ENCODE measurements at places on chromosomes 4 and X.

DNA sequence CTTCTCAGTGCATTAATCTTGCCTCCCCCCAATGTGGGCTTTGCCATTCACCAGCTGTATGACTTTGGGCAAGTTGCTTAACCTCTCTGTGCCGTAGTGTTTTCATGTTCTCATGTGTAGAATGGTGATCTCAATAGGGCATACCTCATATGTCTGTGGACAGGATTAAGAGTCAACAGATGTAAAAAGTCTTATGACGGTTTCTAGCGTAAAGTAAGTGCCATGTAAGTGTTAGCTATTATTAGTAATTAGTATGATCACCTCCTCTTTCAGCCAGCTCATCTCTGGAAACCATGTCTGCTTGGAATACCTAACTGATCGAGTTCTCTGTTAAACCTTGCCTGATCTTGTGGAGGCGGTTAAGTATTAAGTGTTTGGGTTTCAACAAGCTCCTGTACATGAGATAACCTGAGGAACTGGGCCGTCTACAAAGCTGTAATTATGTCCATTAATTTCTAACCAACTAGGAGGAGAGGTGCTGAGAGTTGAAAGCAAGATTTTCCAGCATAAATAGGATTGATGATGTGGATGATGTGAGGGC, 66.3 kb downstream of the TSC22D3 start:
- DNase-seq, result no peak

- DNase-seq, result no peak
Measured at GRCh38 chrX:123424546-123424945, 240.5 kb downstream of the GRIA3 start.

DNA sequence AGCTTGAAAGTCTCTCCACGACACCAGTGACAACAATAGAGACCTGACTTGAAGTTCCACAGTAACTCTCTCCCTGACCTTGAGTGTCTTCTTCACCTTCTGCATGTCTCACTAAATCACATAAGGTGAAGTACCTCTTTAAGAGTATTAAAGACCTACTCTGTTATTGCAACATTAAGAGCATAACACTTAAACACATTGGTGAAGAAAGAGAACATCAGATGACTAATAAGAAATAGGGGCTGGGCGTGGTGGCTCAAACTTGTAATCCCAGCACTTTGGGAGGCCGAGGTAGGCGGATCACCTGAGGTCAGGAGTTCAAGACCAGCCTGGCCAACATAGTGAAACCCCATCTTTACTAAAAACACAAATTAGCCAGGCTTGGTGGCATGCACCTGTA, 33.9 kb upstream of the MAPK10 start:
- no peak for DNase-seq

- DNase-seq, result no peak
Measured at GRCh38 chrX:9135901-9136510, 102.1 kb upstream of the FAM9B start.

DNA sequence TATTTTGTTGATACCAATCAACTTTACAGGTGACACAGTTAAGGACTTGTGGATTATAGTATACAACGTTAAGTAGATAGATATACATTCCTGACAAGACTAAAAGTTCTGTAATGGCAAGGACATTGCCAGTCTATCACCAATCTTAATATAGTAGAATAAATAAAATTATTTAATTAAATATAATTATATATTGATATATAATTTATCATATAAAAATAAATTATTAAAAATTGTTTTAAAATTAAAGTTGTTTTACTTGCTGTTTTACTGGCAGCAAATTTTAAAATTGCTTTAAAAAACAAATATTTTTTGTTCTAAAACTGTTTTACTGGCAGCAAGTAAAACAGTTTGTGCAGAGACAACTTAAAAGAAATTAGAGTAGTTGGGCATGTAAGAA, 18.7 kb downstream of the TNIP3 start:
- no peak for DNase-seq

DNA sequence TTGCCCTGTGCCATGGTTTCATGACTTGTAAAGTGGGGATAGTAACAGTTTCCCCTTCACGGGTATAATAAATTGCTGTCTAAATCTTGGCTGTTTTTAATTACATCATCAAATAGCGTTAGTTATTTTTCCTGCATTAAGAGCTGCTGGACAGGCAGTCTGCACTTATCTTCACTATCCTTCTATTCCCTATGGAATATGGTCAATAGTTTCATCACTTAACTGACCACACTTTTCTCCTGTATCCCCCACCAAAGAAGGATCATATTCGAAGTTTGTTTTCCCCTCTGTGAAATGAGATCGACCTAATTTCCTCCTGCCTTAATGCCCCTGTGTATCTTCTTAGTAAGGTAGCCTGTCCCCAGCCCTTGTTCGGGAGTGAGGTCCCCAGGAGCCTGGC, 133.2 kb downstream of the SHROOM3 start:
- DNase-seq, result no peak

- DNase-seq, result no peak
Measured at GRCh38 chr4:18291256-18291655, 269.7 kb upstream of the LCORL start.

DNA sequence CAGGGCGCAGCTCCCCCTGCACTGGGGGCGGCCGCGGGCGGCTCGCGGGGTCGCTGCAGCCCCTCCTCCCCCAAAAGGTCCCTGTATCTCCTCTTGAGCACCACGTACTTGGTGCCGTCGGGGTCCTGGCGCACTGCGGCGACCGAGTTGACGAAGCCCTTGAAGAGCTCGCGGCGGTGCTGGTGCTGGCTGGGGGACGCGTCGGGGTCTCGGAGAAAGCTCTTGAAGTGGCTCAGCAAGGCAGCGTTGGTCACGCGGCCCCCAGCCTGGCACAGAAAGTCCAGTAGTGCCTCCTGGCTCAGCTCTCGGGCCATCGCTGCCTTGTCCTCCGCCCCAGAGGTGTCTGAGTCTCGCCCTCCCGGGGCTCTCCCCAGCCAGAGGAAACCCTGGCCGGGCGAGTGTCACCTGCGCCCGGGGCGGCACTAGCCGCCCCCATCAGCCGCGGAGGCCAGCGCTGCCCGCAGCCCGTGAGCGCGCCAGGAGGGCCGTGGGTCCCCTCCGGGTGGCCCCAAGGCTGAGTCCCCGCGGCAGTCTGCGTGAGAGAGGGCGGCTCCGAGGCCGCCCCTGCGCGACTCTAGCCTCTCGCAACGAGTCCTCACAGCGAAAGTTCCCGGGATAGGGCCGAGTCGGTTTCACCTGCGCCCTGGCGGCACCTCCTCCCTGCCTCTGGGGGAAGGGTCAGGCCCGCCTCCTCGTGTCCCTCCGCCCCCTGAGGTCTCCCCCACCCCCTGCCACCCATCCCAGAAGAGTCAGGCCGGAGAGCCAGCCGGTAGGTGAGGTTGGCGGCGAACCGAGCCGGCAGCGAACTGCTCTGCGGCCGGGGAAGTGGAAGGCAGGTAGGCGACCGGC, at the start of gene SOWAHB:
Gene SOWAHB (minus strand): TSS at position 609 of the 849 bp plus-strand sequence. CDS start 295 bp downstream, at position 314.
- DNase-seq, result peak; percentile 87

GRCh38 chr4:125132729-125133128, 182.0 kb upstream of the FAT4 start:
- no peak for DNase-seq

DNA sequence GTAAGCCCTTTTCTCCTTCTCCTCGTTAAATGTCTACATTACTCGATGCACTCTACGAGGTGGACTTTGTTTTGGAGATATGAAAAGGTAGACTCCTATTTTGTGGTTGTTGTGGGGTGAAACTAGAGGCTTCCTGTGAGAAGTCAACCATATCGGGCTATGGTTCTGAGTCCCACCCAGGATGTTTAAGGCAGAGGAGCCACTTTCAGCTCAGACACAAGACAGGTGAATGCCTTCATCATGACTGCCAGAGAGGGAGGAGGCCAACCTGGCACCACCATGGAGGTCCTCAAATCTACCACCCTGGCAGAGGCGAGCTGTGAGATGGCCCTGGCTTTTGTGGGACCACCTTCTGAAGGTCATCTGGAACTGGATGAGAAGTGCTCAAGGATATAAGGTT, 154.4 kb upstream of the KLF3 start:
- DNase-seq, result no peak

GRCh38 chrX:19772822-19773628, 114.4 kb downstream of the SH3KBP1 start:
- DNase-seq, result peak; percentile 58

DNA sequence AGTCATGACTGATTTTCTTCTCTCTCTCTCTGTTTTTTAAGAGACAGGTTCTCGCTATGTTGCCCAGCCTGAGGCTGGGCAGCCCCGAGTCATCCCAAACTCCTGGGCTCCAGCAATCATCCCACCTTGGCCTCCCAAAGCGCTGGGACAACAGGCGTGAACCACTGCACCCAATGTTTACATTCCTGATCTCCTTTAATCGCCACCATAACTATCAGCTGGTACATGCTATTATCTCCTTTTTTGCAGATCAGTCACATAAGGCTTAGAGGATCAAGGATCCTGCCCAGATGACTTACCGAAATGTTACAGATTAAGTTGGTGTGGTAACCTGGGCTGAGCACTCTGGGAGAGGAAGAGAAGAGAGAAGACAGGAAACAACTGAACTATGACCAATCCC, 1.5 kb upstream of the USP46 start:
- DNase-seq, result no peak

GRCh38 chr4:166043801-166044200, 170.8 kb downstream of the TLL1 start:
- DNase-seq, result no peak

- DNase-seq, result no peak
Measured at GRCh38 chr4:31088600-31089230, 368.5 kb downstream of the PCDH7 start.

- DNase-seq, result no peak
Measured at GRCh38 chr4:186727169-186727976, 3.7 kb upstream of the FAT1 start.

DNA sequence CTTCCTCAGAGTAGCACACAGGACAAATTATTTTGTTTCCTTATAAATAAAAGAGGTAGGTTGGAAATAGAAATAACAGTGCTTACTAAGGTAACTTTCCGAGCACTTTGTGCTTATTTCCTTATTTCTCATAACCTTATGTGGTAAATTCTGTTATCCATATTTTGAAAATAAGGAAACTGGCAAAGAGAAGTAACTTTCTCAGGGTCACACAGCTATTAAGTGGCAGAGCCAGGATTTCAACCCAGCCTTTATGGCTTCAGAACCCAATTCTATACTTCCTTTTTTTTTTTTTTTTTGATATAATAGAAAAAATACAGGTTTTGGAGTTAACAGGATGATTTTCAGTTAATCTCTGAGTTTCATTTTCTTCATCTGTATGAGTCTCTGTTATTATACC, 3.3 kb downstream of the UTP3 start:
- DNase-seq, result no peak

GRCh38 chr4:2816401-2816954, 23.6 kb downstream of the SH3BP2 start:
- no peak for DNase-seq

DNA sequence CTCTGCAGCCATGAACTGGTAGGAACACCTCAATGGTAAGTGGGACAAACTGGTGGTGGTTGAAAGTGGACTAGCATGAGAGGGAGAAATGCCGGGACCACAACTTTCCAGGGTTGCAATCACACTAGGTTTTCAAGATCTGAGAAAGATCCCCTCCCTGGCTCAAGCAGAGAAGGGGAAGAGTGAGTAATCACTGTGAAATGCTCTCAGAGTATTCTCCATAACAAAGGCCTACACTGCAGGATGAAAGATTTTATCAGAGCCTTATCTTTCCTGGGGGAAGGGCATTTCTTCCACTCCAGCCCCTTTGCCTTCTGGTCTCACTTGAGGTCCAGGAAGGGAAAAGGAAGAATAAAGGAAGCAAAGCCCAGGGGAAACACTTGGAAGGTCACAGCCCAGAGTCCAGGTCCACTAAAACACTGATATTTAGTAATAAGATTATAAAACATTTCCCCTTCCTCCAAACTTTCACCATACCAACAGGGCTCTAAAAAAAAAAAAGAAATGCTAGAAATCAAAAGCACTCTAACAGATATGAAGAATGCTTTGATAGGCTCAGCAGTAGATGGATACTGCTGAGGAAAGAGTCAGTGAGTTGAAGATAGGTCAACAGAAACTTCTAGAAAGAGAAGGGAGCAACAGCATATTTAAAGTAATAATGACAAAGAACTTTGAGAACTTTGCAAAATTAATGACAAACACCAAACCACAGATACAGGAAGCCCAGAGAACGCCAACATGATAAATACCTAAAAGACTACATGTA, 95.9 kb downstream of the WDFY3 start:
- no peak for DNase-seq

- no peak for DNase-seq
Measured at GRCh38 chrX:139949703-139950102, 15.6 kb downstream of the CXorf66 start.

GRCh38 chr4:128394778-128395177, 107.2 kb upstream of the PGRMC2 start:
- no peak for DNase-seq

GRCh38 chr4:105714071-105714521, 5.5 kb downstream of the GSTCD start:
- DNase-seq, result no peak

GRCh38 chrX:104151037-104151436, 5.8 kb downstream of the SLC25A53 start:
- DNase-seq, result no peak

DNA sequence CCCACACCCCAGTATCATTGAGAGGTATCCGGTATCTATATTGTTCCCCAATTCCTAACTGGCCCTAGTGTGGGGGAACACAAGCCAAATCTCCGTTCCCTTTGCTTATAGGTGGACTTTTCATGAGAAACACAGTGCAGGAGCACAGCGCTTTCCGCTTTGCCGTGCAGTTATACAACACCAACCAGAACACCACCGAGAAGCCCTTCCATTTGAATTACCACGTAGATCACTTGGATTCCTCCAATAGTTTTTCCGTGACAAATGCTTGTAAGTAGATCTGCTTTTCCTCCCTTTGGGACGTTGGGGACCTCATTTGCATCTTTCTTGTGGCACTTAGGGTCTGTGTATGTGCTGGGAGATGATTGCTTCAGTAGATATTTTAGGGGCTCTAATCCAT, 1.6 kb downstream of the GRIA3 start:
- DNase-seq, result no peak

DNA sequence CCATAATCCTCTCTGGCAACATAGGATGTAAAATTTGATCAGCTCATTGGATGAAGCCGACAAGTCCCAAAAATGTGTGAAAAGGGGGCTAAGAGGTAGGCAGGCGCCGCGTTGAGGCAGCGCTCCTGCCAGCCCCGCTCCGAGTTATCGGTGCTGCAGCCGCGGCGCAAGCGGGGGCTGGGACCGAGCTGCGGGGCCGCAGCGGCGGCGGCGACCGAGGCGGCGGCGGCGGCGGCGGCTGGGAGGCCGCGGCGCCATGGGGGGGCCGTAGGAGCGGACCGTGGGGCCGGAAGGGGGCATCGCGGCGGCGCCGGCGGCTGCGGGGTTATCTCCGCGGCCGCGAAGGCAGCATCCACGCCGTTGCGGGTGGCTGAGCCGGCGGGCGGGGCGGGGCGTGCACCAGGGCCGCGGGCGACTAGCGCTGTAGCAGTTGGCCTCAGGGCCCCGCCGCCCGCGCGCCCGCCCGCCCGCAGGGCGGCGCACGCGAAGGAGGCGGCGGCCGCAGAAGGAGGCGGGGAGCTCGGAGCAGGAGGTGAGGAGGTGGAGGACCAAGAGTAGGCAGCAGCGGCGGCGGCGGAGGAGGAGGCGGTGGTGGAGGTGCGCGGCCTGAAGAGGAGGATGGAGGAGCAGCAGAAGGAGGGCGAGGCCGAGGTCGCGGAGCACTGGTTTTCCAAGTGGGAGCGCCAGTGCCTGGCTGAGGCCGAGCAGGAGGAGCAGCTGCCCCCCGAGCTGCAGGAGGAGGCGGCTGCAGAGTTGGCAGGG, 126.0 kb upstream of the CXorf66 start:
- peak; percentile 5 for DNase-seq

- DNase-seq, result no peak
Measured at GRCh38 chrX:72262077-72262476, 15.0 kb downstream of the RPS4X start.
